Activated T-helper 17 cell treated with anti-CD3 and anti-CD28 coated beads, Interleukin-2, amount 50 U/mL, for 72 hours (primary cell): ENCODE measurements at places on chromosomes 3 and 15.

DNA sequence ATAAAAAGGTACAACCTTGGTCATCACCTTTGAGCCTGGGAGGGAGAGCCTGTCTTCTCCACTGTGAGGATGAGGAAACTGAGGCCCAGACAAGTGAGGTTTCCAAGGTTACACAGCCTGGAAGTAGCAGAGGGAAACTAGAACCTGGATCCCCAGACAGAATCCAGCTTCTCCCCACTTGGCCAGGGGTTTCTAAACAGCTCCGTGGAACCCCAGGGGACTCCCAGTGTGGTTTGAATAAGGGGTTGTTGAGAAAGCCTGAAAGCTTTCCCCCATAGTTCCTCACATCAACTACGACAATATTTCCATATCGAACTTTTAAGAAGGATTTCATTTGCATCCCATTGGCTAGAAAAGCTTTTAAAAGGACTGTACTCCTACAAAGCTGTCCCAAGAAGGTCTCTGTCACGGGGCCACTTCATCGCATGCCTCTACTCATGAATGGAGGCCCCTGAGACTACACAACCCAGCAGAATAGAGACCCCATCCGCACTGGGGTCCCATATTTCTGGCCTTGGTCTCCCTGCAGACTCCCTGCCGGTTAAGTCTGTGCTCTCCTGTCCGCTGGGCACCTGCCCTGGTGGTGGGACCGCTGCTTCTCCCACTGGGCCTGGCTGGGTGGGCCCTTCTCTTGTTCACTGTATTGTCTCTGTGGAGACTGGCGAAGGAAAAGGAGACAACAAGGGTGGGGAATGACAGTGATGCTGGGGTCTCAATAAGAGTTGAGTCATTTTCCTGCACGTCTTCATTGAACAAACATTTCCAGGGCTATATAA is 178.5 kb downstream of the SMAD6 start:
- no peak for ATAC-seq

GRCh38 chr3:20040548-20041196 is 426 bp downstream of the KAT2B start:
- ATAC-seq, result peak; percentile 37

GRCh38 chr15:73368301-73369136 is at the start of gene HCN4:
Gene HCN4 (minus strand): TSS chr15:73368958. CDS start chr15:73368270, 688 bp downstream.
- ATAC-seq, result no peak

GRCh38 chr3:21785765-21786437 is 34.9 kb upstream of the ZNF385D start:
- no peak for ATAC-seq

DNA sequence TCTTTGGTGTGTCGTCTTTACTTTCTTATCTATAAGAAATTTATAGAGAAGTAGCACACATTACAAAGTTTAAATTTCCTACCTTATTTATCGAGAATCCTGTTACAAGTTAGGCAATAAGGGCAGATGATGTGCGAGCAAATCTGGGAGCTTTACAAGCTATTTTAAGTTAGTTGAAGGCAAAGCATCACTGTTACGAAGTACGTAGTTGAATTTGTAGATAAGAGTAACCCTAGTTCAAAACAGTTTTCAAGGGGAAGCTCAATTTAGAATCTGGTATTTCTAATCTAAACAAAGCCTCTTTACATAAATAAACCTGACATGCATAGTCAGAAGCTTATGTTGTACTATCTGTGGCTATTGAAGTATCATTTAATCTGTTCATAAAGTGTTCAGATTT is 8.4 kb downstream of the KBTBD8 start:
- ATAC-seq, result no peak

DNA sequence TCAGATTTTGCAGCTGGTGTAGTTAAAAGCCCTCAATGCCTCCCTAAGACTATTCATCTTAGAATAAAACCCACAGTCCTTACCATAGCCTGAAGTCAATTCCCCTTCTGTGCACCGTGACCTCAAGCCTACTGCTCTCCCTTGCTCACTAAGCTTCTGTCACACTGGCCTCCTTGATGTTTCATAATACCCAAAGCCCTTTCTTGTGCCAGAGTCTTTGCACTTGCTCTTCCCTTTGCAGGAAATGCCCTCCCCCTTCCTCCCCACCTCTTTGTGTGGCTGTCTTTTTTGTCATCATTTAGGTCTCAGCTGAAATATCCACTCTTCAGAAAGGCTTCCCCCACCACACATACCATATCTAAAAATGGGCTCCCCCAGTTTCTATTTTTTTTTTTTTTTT is 4.2 kb upstream of the PLEKHO2 start:
- no peak for ATAC-seq

- ATAC-seq, result no peak
Measured at GRCh38 chr3:12553921-12554391, 2.9 kb upstream of the MKRN2 start.

GRCh38 chr15:49406352-49407118 is 16.5 kb upstream of the FGF7 start:
- no peak for ATAC-seq

DNA sequence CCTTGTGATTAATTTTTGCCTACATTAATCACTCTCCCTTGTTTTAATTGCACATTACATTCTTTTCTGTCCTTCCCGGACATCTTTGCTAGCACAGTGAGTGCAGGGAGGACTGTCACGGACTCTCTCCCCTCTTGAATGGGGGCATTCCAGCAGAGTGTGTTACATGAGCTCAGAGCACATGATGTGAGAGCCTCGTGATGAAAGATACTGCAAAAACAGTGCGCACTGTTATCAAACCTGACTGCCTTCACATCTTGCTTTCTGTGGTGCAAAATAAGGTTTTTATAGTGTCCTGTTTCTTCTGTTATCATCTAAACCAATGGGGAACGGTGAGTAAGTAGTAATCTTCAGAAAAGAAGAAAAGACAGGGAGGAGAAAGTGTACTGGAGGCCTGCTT is 167.5 kb downstream of the PGPEP1L start:
- no peak for ATAC-seq

GRCh38 chr3:184368586-184369183 is 7.2 kb downstream of the POLR2H start:
- ATAC-seq, result no peak

DNA sequence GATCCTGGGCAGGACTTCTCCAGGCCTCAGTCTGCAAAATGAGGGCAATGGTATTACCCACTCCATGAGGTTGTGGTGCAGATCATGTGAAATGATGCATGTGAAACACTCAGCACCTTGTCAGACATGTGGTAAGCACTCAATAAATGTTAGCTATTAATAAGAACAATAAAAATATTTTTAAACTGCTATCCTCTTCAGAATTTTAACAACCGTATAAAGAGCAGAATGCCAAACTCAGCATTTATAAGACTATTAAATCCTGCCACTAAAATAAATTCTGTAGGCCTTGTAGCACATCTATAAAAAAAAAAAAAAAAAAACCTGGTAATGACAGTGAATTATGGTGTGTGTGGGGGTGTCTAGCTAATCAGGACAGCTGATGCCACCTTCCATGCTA is 213.9 kb upstream of the UMPS start:
- no peak for ATAC-seq

GRCh38 chr3:137105277-137105977 is 147.6 kb downstream of the IL20RB start:
- no peak for ATAC-seq

DNA sequence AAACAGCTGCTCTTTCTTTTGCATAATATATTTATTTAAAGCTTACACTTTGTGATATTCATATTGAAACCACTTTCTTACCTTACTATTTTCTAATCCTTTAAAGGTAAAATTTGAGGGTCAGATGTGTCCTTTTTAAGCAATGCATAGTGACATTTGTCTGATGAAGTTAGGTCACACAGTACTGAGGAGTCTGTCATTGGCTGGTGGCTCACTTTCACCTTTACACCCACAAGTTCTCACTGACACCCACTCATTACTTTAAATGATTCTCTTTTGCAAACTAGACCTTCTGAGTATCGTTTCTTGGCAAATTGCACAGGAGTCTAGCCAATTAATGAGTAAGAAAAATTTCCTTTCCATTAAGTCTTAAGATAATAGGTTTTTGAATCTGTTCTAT is 758.3 kb upstream of the ARPP21 start:
- ATAC-seq, result no peak

DNA sequence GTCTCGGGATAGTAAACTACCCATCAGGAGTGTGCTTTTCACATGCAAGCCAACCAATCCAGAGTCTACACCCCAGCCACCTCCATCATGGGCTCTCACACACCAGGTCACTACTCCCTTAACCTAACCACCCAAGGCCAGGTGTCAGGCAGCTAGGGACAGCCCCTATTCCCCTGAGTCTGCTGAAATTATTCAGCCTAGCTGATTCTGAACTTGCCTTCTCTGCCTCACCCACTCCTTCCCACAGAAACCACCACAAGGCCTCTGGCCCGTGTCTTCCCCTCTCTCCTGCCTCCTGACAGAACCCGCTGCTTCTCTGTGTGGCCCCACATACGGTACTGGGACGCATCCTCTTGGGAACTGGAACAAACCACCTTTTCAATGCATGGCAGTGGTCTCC is 82.1 kb downstream of the PCSK6 start:
- peak; percentile 82 for ATAC-seq

- ATAC-seq, result peak; percentile 48
Measured at GRCh38 chr3:127590282-127590592, 296 bp downstream of the TPRA1 start.

DNA sequence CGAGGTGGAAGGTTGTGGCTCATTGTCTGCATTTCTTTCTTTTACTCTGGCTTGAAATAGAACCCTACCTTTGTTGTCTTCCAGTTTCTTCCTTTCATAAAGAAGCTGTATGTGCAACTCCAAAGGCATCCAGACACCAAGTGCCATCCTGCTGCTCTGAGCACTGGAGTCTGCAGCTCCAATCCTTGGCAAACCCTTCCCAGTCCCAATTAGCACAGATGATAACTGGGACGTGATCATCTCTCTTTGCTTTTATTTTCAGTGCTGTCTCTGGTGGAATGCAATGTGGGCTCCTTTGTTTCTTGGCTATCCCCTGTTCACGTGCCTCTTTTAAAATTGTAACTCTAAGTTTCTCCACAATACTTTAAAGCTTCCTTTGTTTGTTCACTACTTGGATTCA is 140.9 kb downstream of the AQP9 start:
- no peak for ATAC-seq

DNA sequence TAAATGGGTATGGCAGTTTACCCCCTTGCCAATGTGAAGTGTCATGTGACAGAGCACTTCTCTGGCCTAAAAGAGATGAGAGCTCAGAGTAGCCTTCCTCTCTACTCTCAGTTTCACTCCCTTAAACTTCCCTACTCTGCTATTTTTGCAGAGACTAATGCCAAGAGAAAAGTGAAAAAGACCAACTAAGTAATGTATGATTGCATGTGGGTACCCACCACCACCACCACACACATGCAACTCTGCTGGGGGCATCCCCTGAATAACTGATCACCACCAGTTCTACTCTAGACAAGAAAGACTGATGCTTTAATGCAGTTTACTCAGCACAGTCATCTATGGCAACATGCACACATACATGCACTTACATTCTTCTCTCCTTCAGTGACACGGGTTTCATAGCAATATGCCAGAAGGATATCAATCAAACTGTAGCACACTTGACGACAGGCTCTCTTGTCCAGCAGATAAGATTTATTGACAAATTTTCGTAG is 31.3 kb downstream of the SHQ1 start:
- ATAC-seq, result peak; percentile 77

DNA sequence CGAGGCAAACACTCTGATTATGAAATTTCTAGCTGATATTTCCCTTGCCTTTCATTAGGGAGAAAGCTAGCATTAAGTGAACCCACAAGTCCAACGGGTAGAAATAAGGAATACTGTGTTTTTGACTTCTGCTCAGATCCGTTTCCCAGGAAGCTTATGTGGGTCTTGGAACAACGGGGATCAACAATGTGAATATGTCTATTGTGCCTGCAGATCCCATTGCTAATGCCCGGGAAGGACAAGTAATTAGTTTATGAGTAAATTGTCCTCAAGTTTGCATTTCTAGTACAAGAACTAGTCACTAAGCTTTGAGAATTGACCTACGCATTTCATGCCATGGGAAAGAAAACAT is 236.4 kb downstream of the UACA start:
- ATAC-seq, result no peak

GRCh38 chr15:93206893-93207292 is 117.9 kb upstream of the RGMA start:
- ATAC-seq, result no peak

GRCh38 chr3:47476644-47477199 is 981 bp upstream of the SCAP start:
- ATAC-seq, result no peak

GRCh38 chr15:47885920-47886319 is 168.6 kb downstream of the SEMA6D start:
- no peak for ATAC-seq

GRCh38 chr3:15300323-15301078 is 31.9 kb downstream of the SH3BP5 start:
- peak; percentile 63 for ATAC-seq

DNA sequence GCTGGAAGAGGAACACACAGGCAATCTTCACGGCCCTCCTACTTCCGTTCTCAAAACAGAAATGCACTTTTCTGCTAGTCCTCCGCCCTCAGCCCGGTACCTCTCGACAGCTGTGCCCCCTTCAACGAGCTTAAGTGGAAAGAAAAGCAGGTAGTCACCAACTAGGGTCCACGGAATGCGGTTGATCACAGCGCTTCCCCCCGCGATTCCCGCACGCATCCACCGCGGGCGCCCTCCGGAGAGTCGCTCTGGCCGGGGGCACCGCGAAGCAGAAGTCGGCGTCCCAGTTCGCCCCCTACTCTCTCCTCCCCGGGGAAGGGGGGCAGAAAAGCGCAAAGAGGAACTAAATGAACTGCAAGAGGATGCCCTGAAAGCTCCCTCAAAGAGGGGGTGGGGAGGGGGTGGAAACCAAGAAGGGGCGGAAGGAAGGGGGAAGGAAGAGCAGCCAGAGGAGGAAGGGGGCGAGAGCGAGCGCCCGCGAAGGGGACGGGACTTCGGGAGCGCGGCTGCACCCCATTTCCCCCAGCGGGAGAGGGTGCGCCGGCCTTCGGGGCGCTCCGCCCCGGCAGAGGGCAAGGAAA is 738 bp downstream of the ACAP2 start:
- peak; percentile 2 for ATAC-seq

GRCh38 chr3:73192036-73192738 is 130.7 kb downstream of the EBLN2 start:
- ATAC-seq, result no peak

DNA sequence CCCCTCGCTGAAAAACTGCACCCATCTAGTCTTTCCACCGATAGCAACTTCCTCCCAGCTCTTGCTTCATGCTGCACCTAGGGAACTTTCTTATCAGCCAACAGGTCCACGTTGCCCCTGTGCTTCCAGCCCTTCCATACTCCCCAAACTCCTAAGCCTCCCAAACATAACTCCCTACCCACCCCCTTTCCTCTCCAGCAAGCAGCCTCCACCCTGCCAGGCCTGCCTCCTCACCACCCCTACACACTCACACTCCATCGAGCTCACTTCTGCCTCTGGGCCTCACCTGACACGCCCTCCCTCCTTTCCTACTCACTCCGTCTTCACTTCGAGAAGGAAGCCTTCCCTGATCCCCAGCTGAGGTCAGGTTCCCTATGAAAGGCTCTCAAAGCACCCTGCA is 8.1 kb downstream of the INSYN1 start:
- ATAC-seq, result no peak

DNA sequence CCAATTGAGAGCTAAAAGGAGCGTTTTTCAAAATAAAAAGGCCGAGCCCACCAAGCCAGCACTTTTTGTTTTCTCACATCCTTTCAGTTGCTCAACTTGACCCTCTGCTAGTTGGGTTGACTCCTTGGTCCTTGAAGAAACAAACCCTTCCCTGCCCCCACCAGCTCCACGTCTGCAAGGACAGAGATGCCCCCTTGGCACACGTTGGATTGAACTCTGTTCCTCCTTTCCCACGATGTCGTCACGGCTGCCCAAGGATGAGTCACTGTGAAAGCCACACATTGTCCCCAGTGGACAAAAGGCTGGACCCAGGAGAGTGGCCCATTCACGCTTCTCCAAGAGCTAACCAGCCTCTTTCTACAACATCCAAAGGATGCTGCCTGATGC is 43.0 kb upstream of the SPATA12 start:
- no peak for ATAC-seq
